ENCODE measurements at places on chromosomes 5 and 9.

- DNase-seq, result peak; percentile 14
Observed at GRCh38 chr9:70020991-70021571, 22.6 kb upstream of the MAMDC2 start.

GRCh38 chr5:36943584-36943983, 67.0 kb downstream of the NIPBL start:
- DNase-seq, result no peak

GRCh38 chr5:171776770-171777759, 8.6 kb upstream of the SMIM23 start:
- DNase-seq, result no peak

DNA sequence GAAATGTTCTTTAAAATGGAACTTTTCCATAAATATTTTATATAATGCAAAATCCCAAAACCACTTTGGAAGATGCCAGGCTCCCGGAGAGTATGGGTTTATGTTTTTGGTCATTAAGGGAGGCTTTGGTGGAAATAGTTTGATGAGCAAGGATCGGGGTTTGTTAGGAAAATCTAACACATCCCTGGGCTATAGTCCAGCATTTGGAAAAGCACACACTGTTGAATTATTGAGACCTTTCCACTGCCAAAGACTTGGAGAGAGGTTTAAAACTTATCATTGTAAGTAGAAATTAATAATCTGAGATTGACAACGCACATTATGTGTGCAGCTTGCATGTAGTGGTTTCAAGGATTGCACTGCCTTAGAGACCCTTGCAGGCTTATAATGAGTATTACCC, 156.3 kb downstream of the PARP8 start:
- DNase-seq, result no peak

DNA sequence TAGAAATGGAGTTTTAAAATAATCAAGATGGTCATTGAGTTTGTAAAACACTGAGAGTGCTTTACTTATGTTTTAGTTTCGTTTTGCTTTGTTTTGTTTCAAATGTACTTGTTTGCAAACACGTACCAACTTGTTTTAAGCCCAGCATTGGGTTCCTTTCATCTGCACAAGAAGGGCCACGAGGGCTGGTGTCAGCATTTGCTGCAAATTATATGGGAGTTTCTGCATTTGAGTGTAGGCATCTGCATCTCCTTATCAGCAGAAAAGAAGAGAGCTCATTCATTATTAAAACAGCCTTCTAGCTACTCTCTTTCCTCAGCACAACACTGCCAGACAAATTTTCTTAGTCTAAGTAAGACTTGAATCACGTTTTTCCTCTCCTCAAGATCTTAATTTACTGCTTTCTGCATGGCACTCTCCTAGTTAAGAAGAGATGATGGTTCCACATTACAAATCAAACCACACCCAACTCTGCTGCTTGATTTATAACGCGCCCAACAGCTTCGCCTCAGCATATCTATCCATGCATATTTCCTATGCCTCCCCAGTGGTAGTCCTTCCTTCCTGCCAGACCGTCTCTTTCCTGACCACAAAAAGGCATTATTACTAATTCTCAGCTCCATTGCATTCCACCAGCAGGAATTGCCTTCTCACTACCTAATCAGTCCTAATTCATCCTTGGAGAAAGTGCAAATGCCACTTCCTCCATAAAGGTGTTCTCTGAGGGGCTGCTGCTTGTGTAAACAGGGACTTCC, 95.2 kb upstream of the CAST start:
- DNase-seq, result no peak

- no peak for DNase-seq
Observed at GRCh38 chr5:57692582-57693487, 210.2 kb upstream of the ACTBL2 start.

- no peak for DNase-seq
Observed at GRCh38 chr5:156680831-156681230, 169.3 kb upstream of the PPP1R2B start.

GRCh38 chr9:111843971-111844370, 49.2 kb upstream of the SHOC1 start:
- no peak for DNase-seq

DNA sequence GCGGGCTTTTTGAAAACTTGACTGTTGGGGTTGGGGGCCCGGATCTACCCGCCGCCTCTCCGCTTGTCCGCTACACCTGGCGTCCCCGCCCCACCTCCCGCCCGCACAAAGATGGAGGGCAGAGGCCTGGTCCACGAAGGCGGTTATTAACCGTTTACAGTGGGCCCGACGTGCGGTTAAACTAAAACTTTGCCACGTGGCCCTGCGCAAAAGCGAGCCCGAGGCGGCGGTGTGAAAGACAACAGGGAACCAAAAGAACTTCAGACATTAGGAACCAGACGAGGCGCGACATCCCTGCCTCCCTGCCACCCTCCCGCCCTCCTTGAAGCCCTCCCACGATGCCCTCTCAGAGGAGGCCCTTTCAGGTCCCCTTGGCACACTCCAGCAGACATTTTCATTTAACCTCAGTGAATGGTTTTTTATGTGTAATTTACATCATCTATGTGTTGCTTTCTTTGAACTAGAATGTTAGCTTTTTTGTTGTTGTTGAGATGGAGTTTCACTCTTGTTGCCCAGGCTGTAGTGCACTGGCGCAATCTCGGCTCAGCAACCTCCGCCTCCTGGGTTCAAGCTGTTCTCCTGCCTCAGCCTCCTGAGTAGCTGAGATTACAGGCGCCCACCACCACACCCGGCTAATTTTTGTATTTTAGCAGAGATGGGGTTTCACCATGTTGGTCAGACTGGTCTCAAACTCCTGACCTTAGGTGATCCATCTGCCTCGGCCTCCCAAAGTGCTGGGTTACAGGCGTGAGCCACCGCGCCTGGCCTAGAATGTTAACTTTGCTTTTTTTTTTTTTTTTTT, 999 bp upstream of the HNRNPA0 start:
- no peak for DNase-seq

GRCh38 chr5:158814521-158814920, 285.2 kb downstream of the EBF1 start:
- DNase-seq, result no peak

- DNase-seq, result no peak
Observed at GRCh38 chr5:67730917-67731474, 484.6 kb upstream of the PIK3R1 start.

DNA sequence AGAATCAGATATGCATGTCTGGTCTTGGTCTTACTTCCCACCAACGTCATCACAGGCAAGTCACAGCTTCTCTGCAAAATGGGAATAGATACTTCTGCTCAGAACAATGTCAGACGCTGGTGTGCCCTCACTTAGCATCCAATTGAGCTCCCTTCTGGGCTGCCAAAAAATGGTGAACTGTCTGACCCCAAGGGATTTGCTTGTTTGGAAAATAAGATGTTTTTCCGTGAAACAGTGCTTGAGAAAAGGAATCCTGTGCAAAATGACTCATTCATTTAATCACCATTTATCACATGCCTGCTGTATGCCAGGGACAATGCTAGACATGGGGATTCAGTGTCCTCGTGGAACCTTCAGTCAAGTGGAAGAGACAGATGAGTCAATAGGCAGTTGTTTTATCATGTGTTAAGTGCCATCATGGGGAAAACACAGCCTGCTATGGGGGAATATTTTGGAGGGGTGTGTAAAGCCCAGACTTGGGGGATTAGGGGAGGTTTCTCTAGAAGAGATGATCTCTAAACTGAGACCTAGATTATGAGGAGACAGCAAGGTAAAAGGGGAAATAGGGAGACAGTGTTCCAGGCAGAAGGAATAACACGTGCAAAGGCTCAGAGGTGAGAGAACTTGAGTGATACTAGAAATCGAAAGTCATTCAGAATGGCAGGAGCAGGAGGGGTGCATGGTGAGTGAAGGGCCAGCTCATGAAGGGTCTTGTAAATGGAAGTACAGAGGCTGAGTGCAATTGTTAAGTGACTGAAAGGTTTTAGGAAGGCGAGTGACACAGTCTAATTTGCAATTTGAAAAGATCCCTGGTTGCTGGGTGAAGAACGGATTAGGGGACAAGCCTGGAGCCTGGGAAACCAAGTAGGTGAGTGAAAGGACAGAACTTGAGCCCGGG, 3.9 kb downstream of the NIPAL4 start:
- DNase-seq, result no peak

GRCh38 chr9:104774132-104774531, 10.2 kb downstream of the NIPSNAP3B start:
- no peak for DNase-seq

DNA sequence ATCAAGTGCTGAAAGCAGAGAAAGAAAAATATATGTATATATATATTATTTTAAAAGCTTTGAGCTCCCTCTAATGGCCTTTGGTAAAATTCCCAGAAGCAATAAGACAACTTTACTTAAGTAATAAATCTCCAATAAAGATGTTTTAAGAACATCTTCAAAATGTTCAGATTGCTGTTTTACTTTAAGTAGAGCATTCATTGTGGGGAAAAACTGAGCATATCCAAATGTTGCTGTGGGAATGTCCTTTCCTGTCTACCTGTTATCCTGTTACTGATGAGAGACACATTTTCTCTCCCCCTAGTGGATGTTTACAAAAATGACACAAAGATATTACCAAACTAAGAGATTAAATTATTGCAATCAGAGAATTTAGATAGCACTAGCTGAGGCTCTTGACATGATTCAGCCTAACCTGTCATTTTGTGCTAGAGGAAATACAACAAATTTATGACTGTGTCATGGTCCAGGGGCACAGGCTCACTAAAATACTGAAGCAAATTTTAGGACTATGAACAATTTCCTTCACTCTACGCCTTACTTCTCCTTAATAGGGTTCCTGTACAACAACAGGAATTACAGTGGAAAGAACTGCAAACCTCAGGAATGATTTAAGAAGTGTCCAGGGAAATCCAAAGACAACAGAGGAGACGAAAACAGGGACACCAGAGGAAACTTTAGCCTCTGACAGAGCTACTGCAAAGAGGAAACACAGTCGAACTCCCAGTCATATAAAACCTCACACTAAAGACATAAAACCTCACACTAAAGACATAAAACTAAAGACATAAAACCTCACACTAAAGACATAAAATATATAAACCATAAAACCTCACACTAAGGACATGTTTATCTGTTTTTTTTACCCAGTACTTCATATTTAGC, 24.3 kb upstream of the PRRC1 start:
- no peak for DNase-seq

GRCh38 chr5:142386137-142387023, 61.6 kb upstream of the SPRY4 start:
- no peak for DNase-seq

- no peak for DNase-seq
Observed at GRCh38 chr5:7976411-7977190, 107.7 kb downstream of the MTRR start.

- DNase-seq, result no peak
Observed at GRCh38 chr5:73296772-73297171, 123.8 kb downstream of the TMEM174 start.

GRCh38 chr9:84169240-84169639, 171.3 kb downstream of the SLC28A3 start:
- no peak for DNase-seq

GRCh38 chr9:4386819-4387218, 87.0 kb upstream of the GLIS3 start:
- no peak for DNase-seq

DNA sequence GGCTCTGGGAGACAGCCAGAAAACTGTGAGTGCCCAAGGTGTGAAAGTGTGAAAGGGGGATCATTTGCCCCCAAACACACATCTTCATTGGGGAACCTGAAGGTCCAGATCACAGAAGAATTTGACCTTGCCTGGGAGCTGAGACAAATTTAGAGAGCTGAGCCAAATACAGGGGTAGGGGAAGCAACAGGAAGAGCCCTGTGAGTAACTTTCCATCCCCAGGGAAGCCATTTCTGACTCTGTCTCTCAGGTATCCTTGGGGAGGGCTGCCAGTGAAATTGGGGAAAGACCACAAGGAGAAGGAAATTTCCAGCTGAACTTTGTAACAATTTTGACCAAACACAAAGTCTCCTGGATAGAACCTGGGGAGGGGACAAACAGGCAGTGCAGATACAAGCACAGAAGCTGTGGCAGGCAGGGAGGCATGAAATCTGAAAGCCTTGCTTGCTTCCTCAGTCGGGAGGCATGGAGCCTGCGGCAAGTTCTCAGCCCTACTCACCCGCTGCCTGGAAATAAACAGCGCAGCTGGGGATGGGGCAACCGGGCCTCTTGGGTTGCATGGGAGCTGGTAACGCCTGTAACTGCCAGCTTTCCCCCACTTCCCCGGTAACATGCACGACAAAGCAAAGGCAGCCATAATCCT, 31.5 kb upstream of the ZCCHC9 start:
- DNase-seq, result no peak

DNA sequence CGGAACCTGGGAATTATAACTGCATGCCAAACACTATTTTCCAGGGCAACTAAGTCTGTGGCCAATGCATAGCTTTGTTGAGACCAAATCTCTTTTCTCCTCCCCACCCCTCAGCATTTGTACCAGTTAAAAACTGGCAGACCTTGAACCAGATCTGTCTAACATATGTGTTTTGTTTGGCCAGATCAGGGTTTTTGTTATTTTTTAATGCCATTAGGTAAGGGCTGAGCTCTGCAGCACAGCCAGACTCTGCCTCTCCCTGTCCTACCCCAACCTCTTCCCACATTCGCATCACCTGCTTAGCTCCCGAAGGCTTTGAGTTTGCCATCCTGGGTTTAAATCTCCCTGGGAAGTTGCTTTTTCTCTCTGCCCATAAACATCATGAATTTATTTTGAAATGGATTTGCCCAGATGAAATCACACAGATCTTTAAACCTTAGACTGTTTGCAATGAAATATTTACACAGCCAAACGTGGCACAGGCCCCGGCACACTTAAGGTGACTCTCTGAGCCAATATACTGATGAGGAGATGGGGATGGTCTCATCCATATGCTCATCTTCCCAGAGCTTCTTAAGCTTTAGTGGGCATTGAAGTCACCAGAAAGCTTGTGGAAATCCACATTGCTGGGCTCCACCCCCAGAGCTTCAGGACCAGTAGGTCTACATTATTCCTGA, 54.0 kb upstream of the ALDH1B1 start:
- DNase-seq, result no peak

DNA sequence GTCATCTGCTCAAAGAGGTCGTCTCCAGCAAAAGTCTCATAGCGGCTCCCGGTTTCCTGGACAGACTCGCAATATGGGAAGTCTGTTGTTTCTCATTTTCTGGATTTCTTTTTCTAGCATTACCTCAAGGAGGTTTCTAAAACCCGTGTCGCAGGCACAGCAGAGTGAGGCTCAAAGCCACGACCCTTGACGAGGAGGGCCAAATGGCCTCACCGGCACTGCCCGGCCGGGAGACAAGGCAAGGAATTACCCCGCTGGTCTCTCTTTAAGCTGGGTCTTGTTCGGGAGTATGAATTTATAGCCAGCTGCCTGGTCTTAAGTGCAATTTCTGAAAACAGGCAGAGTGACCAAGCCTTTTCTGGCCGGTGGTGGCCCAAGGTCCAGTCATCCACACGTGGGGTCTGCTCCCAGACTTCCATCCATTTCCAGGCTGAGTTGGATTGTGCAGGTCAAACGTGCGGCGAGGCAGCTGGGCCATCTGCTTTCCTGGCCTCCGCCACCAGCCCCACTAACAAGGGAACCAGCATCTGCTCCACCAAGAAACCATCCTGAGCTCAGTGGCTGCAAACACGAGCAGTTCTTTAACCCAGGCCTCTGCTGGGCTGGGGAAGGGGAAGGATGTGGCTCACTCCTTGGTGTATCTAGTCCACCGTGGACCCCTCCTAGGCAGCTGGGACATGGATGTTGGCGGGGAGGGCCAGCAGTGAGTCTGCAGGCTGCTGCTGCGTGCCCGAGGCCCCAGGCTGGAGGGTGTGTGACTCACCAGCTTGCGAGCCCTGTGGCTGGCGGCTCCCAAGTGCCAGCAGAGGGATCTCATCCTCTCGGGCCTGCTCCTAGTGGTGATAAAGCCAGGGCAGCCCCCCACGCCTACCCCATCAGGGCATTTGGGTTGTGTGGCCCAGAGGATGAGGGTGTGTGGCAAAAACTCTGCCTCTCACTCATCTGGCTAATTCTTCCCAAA, 55.6 kb upstream of the COL5A1 start:
- DNase-seq, result no peak

- DNase-seq, result peak; percentile 50
Observed at GRCh38 chr5:61621202-61621650, 289.2 kb downstream of the ZSWIM6 start.
